ENCODE measurements at places on chromosomes 6 and 20. TPM values are rescaled to one million over a fixed set of nuclear protein-coding genes. Genes with fewer than 3 reads are reported as not detected.

DNA sequence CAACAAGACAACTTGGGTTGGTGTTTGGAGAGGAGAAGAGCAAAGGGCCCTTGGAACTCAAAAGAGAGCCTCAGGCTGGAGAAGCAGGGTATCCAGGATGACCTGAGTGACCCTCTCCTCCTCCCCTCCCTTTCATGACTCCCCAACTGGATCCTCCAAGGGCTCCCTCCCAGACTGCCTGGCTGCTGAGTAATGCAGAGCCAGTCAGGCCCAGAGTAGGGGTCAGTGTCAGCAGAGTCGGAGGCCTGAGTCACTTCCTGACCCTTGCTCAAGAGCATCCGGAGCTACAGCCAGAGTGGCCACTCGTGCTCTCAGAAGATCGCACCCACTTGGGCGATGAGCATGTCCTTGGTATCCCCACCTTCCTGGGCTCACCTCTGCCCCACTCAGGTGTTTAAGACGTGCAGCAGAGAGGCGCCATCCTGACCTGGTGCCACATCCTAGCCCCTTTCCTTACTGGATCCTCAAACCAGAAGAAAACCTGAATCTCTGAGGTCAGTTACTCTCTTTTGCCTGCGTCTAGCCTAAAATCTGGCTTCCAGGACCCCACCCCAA lies 2.8 kb upstream of the MAPK13 start:
- H3K4me3 ChIP-seq = no peak overlapping the region
- H3K4me1 ChIP-seq = peaks cover 33% of the 10 kb centered on the region
- no peak overlapping the region for H3K27ac ChIP-seq
- H3K36me3 ChIP-seq = no peaks in the 10 kb centered on the region
- H3K27me3 ChIP-seq = no peaks in the 10 kb centered on the region

Gene PHF20
- total RNA-seq = 37.3 TPM

DNA sequence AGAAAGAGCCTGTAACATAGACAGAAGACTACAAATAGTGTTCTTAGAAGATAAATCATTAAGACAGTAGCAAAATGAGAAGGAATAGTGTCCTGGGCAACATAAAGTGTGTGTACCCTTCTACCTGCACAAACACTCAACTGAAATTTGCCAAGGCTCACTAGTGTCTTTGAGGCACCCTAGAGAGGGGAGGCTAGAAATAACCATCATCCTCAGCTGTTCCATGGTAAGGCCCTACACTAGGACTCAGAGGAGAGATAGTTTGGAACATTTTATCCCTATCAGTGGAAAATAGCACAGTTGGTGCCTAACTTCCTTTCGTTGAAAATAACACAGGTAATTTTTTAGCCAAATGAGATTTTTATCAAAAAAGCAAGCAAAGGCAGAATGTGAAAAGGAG lies 230.7 kb downstream of the LAMA2 start:
- no peak overlapping the region for H3K27ac ChIP-seq
- no peaks in the 10 kb centered on the region for H3K27me3 ChIP-seq
- H3K4me3 ChIP-seq = no peak overlapping the region
- DNase-seq = no peak
- no peaks in the 10 kb centered on the region for H3K36me3 ChIP-seq

Gene HSD17B8
- total RNA-seq = 17.7 TPM

GRCh38 chr20:45041464-45042337 lies 59.2 kb downstream of the KCNS1 start:
- peaks cover 37% of the 10 kb centered on the region for H3K4me1 ChIP-seq
- no peak overlapping the region for H3K27ac ChIP-seq
- no peak for DNase-seq
- H3K4me3 ChIP-seq = no peak overlapping the region
- H3K27me3 ChIP-seq = no peaks in the 10 kb centered on the region

DNA sequence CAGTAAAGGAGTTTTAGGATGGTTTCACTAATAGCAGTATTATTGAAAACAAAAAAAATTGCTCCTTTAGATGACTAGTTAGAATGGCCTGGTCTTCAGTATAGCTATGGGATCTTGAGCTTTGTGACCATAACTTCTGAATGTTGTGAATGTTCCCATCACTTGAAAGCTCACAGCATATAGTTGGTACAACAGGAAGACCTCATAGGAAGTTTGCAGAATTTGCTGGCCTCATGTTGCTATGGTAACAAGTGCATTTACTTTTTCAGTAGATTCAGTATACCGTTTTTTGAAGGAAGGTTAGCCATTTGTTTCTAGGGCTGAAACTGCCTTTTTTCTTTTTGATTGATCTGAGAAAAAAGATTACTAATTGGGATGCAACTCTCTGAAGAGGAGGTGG lies 8.3 kb downstream of the PHF3 start:
- no peak overlapping the region for H3K4me3 ChIP-seq
- H3K36me3 ChIP-seq = no peaks in the 10 kb centered on the region
- no peak for DNase-seq
- H3K27ac ChIP-seq = no peak overlapping the region

- H3K36me3 ChIP-seq = no peaks in the 10 kb centered on the region
- H3K4me3 ChIP-seq = no peak overlapping the region
- peaks cover 4% of the 10 kb centered on the region for H3K4me1 ChIP-seq
- DNase-seq = no peak
- no peak overlapping the region for H3K27ac ChIP-seq
Observed at GRCh38 chr6:159425421-159425820, 256.2 kb downstream of the FNDC1 start.

Gene MGME1
- 8.6 TPM for total RNA-seq

Gene POM121L2
- total RNA-seq = not detected

Gene CRIP3
- total RNA-seq = not detected

- no peak overlapping the region for H3K4me3 ChIP-seq
- no peak for DNase-seq
- no peaks in the 10 kb centered on the region for H3K4me1 ChIP-seq
- H3K36me3 ChIP-seq = no peaks in the 10 kb centered on the region
Observed at GRCh38 chr6:46781478-46782378, 11.5 kb upstream of the MEP1A start.

DNA sequence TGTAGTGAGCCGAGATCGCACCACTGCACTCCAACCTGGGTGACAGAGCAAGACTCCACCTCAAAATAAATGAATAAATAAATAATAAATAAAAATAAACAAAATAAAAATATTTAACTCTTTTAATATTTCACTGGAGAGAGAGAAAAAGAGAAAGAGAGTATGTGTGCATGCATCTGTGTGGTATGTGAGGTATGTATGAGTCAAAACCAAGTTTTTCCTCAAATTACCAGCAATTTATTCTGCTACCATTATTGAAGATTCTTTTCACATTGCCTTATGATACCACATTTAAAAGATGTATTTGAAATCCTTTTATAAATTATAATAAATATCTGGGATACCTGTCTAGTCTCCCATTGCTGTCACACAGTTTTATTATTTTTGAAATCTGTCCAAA lies 122.1 kb downstream of the CD164 start:
- no peak overlapping the region for H3K4me3 ChIP-seq
- H3K27me3 ChIP-seq = no peaks in the 10 kb centered on the region
- no peak for DNase-seq
- H3K4me1 ChIP-seq = no peaks in the 10 kb centered on the region
- H3K27ac ChIP-seq = no peak overlapping the region

Gene FAM50B
- total RNA-seq = 4.9 TPM

GRCh38 chr20:11063444-11063843 lies 389.6 kb upstream of the JAG1 start:
- H3K36me3 ChIP-seq = no peaks in the 10 kb centered on the region
- no peak for DNase-seq

Gene POU5F1
- 0.98 TPM for total RNA-seq

- H3K4me3 ChIP-seq = no peak overlapping the region
- H3K27me3 ChIP-seq = no peaks in the 10 kb centered on the region
- no peak overlapping the region for H3K27ac ChIP-seq
- no peak for DNase-seq
- no peaks in the 10 kb centered on the region for H3K36me3 ChIP-seq
Observed at GRCh38 chr6:150184850-150185731, 42.2 kb downstream of the PPP1R14C start.

Gene CLVS2
- 1.5 TPM for total RNA-seq

- no peaks in the 10 kb centered on the region for H3K27me3 ChIP-seq
- H3K36me3 ChIP-seq = no peaks in the 10 kb centered on the region
- peak overlapping the region; percentile 100 for H3K27ac ChIP-seq
- no peak for DNase-seq
Observed at GRCh38 chr20:50195524-50196120, 5.0 kb downstream of the CEBPB start.

Gene VSX1
- not detected for total RNA-seq

DNA sequence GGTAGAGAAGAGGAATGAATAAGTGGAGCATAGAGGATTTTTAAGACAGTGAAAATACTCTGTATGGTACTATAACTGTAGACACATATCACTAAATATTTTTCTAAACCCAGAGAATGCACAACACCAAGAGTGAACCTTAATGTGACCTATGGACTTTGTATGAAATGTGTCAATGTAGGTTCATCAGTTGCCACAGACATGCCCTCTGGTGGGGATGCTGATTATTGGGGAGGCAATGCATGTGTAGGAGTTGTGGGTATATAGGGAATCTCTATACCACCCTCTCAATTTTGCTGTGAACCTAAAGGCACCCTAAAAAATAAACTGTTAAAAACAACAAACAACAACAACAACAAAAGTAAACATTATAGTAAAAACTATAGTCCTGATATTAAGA lies 293.7 kb downstream of the RNF144B start:
- H3K4me1 ChIP-seq = no peaks in the 10 kb centered on the region
- H3K4me3 ChIP-seq = no peak overlapping the region
- no peak overlapping the region for H3K27ac ChIP-seq
- no peak for DNase-seq
- no peaks in the 10 kb centered on the region for H3K36me3 ChIP-seq

Gene UBE2C
- 7.6 TPM for total RNA-seq

Gene GSTA1
- 1.7 TPM for total RNA-seq

DNA sequence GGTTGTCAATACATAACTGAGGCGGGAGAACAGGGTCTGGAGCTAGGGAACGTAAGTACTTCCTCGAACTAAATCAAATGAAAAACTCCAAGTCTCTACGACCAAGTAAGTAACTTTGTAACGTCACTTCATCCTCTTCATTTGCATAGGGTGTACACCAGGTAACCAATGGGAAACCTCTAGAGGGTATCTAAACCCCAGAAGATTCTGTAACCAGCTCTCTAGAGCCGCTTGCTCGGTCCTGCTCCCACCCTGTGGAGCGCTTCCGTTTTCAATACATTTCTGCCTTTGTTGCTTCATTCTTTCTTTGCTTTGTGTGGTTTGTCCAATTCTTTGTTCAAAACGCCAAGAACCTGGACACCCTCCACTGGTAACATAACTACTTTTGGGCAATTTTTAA lies 133.5 kb upstream of the TMEM170B start:
- no peak for DNase-seq
- no peaks in the 10 kb centered on the region for H3K27me3 ChIP-seq
- no peaks in the 10 kb centered on the region for H3K36me3 ChIP-seq
- no peaks in the 10 kb centered on the region for H3K4me1 ChIP-seq
- no peak overlapping the region for H3K4me3 ChIP-seq
